Muscle of leg (tissue), 16 donors: ENCODE measurements at places on chromosomes 4 and X. TPM values are rescaled to one million over a fixed set of nuclear protein-coding genes. Genes with fewer than 3 reads are reported as not detected.

DNA sequence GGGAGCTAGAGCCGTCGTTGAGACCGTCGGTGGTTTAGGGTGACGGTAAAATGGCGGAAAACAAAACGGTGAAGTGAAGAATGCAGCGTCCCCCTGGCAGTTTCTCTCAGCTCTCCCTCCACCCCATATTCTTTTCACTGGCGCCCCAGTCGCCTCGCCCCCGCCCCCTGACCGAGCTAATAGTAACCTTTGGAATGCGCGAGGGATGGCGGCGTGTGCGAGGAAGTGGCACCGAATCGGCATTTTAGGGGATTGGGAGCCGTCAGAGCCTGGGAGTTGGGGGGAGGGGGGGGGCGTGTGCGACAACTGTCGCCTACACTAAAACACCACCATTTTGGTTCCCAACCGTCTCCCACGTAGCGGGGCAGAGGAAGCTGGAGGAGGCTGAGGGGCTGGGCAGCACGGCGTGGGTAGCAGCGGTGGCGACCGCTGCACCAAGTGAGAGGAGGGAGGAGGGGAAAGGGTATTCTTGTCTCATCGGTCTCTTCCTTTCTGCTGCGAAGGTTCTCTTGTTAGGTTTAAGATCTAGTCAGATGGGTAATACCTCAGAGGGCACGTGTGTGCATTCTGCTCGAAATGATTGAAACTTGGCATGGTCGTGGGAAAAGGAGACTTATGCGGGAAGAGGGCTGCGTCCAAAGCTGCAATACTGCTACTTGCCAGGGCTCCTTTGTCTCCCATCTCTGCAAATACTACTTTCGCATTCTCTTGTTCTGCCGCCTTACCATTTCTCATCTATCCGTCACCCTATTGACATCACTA, 840 bp downstream of the ZNF711 start:
- DNase-seq, result peak; percentile 41
- peaks cover 9% of the 10 kb centered on the region for H3K27me3 ChIP-seq
- peak overlapping the region; percentile 94 for H3K27ac ChIP-seq
- peak overlapping the region; percentile 79 for H3K4me3 ChIP-seq
- no peaks in the 10 kb centered on the region for H3K4me1 ChIP-seq
- H3K36me3 ChIP-seq, result no peaks in the 10 kb centered on the region

DNA sequence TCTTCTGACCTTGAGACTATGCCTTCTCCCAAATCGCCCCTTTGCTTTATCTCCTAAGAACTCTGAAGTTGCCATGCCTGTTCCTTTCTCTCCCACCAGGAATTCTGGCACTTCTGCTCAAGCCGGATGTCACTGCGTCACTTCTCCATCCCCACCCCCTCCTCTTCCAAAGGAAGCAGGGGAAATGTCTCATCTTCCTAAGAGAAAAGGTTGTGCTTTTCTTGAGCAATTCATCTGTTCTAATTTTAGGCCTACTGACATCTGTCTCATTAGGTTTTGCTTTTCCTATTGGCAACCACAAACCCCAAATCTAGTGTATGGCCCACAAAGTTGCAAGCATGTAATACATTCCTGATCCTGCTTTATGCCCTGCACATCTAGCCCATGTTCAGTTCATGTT, 163.1 kb upstream of the PLAC1 start:
- no peak overlapping the region for H3K4me3 ChIP-seq
- H3K27me3 ChIP-seq, result no peaks in the 10 kb centered on the region
- H3K4me1 ChIP-seq, result no peaks in the 10 kb centered on the region
- peak overlapping the region; percentile 71 for H3K27ac ChIP-seq
- no peaks in the 10 kb centered on the region for H3K36me3 ChIP-seq
- DNase-seq, result peak; percentile 57

GRCh38 chr4:43316813-43317212, 424.3 kb downstream of the GRXCR1 start:
- no peak overlapping the region for H3K4me3 ChIP-seq
- H3K4me1 ChIP-seq, result no peaks in the 10 kb centered on the region
- H3K36me3 ChIP-seq, result no peaks in the 10 kb centered on the region

- H3K4me1 ChIP-seq, result no peaks in the 10 kb centered on the region
- no peak for DNase-seq
- no peak overlapping the region for H3K27ac ChIP-seq
- no peak overlapping the region for H3K4me3 ChIP-seq
- peaks cover 9% of the 10 kb centered on the region for H3K27me3 ChIP-seq
These were observed 6.8 kb upstream of the ACSL4 start for GRCh38 chrX:109739625-109740432.

Gene TRIM75
- total RNA-seq, result 0.09 TPM

- H3K27me3 ChIP-seq, result no peaks in the 10 kb centered on the region
- no peaks in the 10 kb centered on the region for H3K4me1 ChIP-seq
- no peak for DNase-seq
- no peak overlapping the region for H3K27ac ChIP-seq
These were observed 6.9 kb upstream of the RPS3A start for GRCh38 chr4:151092488-151092887.

GRCh38 chrX:19593690-19594089, 78.4 kb upstream of the MAP3K15 start:
- peaks cover 10% of the 10 kb centered on the region for H3K27me3 ChIP-seq
- peak; percentile 66 for DNase-seq
- no peak overlapping the region for H3K27ac ChIP-seq
- peaks cover 2% of the 10 kb centered on the region for H3K4me1 ChIP-seq
- peaks cover 4% of the 10 kb centered on the region for H3K36me3 ChIP-seq

DNA sequence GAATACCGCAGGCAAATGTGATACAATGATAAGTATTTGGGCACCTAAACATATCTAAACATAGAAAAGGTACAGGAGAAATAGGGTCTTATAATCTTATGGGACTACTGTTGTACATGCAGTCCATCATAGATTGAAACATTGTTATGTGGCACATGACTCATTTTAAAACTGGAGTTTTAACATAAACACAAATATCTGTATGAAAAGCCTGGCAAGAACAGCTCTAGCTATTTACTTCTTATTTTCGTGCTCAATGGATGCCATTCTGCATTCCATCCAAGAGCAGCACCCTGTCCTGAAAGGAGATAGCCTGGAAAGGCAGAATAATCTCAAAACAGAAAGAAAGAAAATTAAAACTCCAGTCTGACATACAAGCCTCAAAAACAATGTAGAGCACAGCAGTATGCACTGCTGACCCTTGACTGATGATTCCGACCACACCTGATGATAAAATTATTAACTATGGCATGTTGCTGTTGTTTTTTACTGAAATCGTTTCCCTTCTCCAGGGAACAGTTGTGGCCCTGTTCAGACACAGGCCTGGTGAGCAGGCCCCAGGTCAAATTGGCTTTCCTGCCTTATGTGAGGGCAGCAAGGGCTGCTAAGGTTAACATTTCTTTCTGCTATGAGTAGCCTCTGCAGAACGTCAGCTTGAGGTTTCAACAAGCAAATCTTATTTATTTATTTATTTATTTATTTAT, 152.7 kb downstream of the APBB2 start:
- H3K27ac ChIP-seq, result no peak overlapping the region
- DNase-seq, result no peak
- no peaks in the 10 kb centered on the region for H3K36me3 ChIP-seq
- peaks cover 18% of the 10 kb centered on the region for H3K4me1 ChIP-seq
- H3K4me3 ChIP-seq, result no peak overlapping the region
- no peaks in the 10 kb centered on the region for H3K27me3 ChIP-seq

GRCh38 chr4:151331276-151332042, 6.1 kb upstream of the SH3D19 start:
- H3K27me3 ChIP-seq, result no peaks in the 10 kb centered on the region
- H3K4me1 ChIP-seq, result no peaks in the 10 kb centered on the region
- no peak overlapping the region for H3K4me3 ChIP-seq
- no peak for DNase-seq
- H3K27ac ChIP-seq, result no peak overlapping the region

Gene CSN1S1
- total RNA-seq, result not detected

DNA sequence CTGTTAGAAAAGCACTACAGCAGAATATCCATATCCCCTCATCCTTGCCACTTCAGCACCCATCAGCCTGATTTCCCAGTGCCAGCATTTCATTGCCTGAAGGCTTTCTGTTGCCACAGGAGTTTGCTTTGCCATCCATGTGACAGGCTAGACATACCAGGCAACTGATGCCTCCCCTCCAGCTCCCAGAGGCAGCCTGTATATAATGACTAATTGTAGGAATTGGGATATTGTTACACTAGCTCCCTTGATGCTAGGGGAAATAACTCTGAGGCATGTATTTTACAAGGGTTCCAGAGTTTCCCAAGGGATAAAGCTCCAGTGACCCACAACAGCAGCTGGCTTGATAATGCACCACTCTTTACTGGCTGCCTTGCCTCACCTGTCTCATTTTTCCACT, 608.0 kb upstream of the FTHL17 start:
- H3K27ac ChIP-seq, result no peak overlapping the region
- H3K4me1 ChIP-seq, result no peaks in the 10 kb centered on the region
- H3K27me3 ChIP-seq, result peaks cover 3% of the 10 kb centered on the region
- no peaks in the 10 kb centered on the region for H3K36me3 ChIP-seq
- no peak overlapping the region for H3K4me3 ChIP-seq

Gene GPR143
- 0.58 TPM for total RNA-seq
